KG1 (cell line): ENCODE measurements at places on chromosomes 4 and X.

- no peak for DNase-seq
Measured at GRCh38 chr4:139732991-139733570, 67.5 kb downstream of the MGST2 start.

DNA sequence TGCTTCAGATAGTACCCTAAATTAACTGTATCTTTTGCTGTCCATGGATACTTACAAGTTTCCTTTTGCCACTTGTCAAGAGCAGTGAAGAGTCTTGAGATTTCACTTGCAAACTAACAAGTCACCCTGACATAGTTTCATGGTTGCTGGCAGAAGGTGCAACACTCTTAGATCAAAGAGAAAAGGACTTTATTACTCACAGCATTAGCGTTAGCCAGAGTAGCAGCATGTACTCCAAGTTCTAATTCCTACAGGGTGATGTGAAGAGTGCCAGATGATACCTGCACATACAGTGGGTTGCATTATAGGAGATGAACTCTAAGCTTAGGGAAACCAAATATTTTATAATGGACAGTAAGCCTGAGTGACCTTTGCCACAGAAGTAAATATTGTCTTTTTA lies 47.9 kb downstream of the NDST3 start:
- no peak for DNase-seq

DNA sequence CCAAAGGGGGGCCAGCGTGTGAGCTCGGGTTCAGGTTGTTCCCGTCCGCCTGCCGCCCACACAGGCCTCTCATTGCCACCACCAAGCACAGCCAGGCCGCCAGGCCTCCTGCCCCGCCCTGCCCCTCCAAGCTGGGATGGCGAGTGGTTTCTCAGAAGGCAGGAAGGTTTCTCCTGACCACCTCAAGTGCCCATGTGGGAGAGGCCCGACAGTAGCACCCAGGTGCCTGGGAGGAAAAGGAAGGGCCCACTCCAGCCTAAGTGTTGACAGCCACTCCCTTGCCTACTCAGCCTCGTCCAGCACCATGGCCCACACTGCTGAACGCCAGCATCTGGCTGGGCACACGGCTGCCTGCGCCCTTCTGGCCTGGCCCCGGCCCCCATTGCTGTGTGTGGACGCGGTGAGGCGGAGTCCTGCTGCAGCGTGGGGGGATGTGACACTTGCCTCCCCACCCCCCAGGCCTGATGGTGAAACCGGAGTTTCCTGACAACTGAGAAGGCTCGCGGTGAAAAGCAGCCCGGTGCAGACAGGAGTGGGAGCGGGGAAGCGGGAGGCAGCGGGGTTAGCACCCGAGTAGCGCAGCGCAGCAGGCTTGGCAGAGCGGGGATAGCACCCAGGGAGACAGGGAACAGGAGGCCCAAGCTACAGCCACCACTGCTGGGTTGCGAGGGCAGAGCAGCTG lies 19.2 kb downstream of the FLNA start:
- no peak for DNase-seq

DNA sequence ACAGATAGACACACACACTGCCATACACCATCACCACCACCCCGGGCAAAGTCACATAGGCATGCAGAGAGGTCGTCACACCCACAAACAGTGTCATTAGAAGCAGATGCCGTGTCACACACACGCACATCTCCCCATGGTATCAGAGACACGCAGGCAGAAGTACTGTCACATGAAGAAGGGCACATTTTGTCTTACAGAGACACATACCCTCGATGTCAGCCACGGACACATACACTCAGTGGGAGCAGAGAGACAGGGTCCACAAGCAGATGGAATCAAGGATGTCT lies 3.3 kb downstream of the NALF2 start:
- DNase-seq, result no peak

DNA sequence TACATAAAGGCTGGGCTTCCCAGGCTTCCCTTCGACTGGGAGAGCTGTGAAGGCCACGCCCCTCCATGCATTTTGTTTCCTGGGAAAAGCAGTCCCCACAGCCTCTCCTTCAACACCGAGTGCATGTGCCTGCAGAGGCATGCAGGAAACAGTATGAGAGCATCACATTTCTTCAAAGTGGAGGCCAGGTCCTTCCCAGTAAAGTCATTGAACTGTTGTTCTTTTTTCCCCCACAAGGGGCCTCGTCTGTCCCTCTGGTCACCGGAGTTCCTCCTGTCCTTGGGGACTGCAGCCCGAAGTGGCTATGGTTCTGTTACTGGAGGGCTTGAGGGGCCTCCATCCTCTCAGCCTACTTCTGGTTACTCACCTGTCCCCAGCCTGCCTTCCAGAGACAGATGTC lies 56.0 kb downstream of the RAI2 start:
- no peak for DNase-seq

GRCh38 chr4:27000122-27000521 lies 139.5 kb downstream of the STIM2 start:
- no peak for DNase-seq

GRCh38 chr4:180538384-180539057 lies 1704.7 kb upstream of the TENM3 start:
- DNase-seq, result no peak

DNA sequence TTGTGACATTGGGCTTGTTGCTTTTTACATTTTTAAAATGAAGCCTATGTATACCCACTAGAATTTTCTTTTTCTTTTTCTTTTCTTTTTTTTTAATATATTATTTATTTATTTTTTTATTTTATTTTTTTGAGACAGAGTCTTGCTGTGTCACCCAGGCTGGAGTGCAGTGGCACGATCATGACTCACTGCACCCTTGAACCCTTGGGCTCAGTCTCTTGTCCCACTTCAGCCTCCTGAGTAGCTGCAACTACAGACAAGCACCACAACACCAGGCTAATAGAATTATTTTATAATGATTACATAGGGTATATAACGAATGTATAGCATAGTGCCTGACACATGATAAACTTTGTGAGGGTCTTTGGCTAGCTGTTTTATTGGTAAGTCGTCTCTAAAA lies 64.9 kb downstream of the RBPJ start:
- no peak for DNase-seq

DNA sequence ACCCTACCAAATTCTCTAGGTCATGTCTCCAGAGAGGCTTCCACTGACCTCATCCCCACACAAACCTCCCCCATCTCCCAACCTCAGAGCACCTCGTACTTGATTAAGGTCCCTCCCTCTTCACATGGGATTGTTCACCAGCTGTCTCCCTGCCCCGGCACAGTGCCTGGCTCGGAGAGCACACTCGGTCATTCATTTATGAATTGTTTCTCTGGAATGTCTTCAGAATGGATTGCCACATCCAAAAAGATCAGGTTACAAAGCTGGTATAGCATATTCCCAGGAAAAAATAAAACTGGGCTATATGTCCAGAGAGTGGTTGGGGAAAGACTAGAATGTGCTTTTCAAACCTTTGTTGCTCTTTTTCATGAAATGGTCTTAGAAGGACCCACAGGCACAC lies 21.6 kb downstream of the JAKMIP1 start:
- no peak for DNase-seq

- no peak for DNase-seq
Measured at GRCh38 chrX:41630091-41630490, 58.7 kb upstream of the GPR34 start.

- DNase-seq, result no peak
Measured at GRCh38 chr4:89413518-89413917, 105.9 kb upstream of the GPRIN3 start.

DNA sequence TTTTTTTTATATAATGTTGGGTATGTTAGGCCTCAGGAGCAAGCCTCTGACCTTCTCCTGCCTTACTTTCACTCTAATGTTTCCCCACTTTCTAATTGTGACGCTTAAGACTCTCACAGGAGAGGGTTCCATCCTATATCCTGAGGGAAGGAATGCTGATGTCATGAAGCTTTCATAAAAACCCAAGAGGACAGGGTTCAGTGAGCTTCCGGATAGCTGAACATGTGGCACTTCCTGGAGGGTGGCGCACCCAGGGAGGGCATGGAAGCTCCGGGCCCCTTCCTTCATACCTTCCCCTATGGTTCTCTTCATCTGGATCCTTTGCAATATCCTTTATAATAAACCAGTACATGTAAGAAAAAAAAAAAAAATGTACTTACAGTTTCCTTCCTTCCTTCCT lies 48.0 kb upstream of the TMPRSS11E start:
- no peak for DNase-seq

- no peak for DNase-seq
Measured at GRCh38 chr4:70761276-70761816, 39.6 kb downstream of the RUFY3 start.

- no peak for DNase-seq
Measured at GRCh38 chrX:71292669-71293365, 8.7 kb upstream of the ITGB1BP2 start.

DNA sequence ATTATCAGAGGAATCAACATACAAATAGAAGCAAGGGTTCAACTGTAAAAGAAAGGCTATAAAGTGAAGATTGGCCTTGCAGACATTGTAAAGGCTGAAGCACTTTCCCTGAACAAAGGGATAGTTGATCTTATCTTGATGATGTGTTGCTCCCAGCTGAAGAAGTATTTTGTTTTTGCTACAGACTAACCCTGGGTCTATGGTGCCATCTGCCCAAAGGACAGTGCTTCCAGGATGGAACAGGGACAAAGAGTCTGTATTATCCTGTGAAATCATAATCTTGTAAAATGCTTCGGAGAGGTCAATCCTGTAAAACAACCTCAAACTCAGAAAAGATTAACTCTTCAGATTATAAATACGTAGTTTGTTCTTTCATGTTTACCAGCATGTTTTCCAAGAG lies 251.7 kb upstream of the ANKRD50 start:
- DNase-seq, result no peak

DNA sequence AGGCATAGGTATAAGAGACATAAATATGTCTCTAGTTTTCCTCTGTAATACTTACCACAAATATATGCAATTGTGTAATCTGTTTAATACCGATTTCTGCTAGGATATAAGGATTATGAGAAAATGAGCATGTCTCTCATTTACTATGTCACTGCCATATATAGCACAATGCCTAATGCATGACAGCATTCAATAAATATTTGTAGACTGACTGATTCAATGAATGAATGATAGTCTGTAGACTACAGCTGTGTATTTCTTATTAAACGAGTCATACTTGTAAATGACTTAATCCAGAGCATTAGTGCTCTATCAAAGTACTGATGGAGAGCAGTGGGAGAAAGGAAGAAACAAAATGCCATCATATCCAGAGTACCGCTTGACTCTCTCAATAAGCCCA lies 175.6 kb downstream of the PPP3CA start:
- no peak for DNase-seq

DNA sequence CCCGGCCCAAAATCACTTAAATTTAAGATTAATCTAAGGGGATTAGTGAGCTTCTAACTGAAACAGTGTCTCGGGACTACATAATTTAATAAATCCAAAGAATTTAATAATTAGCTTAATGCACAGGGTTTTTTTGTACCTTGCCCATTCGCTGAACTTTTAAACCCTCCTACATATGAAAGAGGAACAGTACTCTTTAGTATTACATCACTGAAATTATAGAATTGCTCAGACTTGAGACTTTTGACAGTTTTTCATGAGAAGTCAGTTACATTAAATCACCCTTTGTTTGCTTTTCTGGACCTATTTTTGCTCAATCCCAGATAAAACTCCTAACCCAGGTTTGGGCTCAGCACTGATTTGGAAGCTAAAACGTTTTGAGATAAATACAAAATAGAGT lies 2.4 kb upstream of the TADA2B start:
- DNase-seq, result no peak

GRCh38 chr4:180203349-180203748 lies 2039.9 kb upstream of the TENM3 start:
- no peak for DNase-seq

DNA sequence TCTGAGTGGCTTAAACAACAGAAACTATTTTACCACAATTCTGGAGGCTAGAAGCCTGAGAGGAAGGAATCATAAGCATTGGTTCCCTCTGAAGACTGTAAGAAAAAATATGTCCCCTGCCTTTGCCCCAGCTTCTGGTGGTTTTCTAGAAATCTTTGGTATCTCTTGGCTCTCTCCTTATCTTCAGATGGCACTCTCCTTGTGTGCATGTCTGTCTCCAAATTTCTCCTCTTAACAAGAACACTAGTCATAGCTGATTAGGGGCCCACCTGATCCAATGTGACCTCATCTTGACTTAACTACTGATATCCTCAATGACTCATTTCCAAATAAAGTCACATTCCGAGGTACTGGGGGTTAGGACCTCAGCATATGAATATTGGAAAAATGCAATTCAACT lies 635.0 kb upstream of the NR3C2 start:
- no peak for DNase-seq

- DNase-seq, result no peak
Measured at GRCh38 chrX:119411959-119412358, 12.8 kb downstream of the SLC25A43 start.

DNA sequence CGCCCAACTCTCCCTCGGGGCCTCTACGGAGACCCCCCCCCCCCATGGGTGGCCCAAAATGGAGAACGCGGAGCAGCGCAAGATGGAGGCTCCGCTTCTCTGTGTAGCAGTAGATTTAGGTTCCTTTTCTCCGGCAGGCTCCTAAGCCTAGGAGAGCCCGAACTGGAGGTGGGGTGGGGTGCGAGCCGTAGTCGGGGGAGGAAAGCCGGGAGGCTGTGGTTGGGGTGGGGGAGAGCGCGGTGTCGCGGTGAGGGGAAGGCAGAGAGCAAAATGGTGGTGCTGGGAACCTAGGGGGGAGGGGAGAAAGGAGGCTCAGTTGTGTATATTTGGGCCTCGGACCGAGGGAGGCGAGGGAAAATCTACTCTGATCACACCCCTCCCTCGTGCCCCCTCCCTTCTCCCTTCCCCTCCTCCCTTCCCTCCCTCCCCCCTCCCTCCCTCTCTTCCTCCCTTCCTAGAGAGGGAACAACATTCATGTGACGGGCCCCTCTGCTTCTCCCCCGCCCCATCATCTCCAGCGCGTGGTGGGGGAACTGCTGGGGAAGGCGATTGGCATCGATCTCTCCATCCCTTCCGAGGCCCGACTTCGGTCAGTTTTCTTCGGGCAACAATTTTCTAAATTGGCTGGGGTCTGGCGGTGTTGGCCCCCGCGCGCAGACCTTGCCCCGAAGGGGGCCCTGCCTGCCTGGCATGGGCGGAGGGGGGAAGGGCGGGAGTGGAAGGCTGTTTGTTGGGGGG lies at the start of gene STAG2:
Gene STAG2 (plus strand): TSS at position 439 of the 738 bp plus-strand sequence. CDS start 60,922 bp downstream, outside the sequence.
- peak; percentile 22 for DNase-seq

GRCh38 chrX:155962906-155963305 lies 34.6 kb upstream of the IL9R start:
- DNase-seq, result no peak

- DNase-seq, result no peak
Measured at GRCh38 chr4:183722731-183723560, 63.9 kb downstream of the TRAPPC11 start.

GRCh38 chr4:56788081-56788480 lies 33.4 kb downstream of the SPINK2 start:
- DNase-seq, result no peak

- DNase-seq, result no peak
Measured at GRCh38 chrX:144601010-144601409, 646.3 kb upstream of the SPANXN1 start.

GRCh38 chr4:144799486-144799885 lies 153.5 kb downstream of the HHIP start:
- DNase-seq, result no peak

GRCh38 chr4:113561092-113561491 lies 200.4 kb downstream of the CAMK2D start:
- no peak for DNase-seq

GRCh38 chr4:174281901-174282300 lies 1.6 kb downstream of the FBXO8 start:
- no peak for DNase-seq
